ENCODE measurements at places on chromosomes 3 and 15.
A peak's percentile ranks its signal among the peaks of the same experiment; 100 is the strongest.

DNA sequence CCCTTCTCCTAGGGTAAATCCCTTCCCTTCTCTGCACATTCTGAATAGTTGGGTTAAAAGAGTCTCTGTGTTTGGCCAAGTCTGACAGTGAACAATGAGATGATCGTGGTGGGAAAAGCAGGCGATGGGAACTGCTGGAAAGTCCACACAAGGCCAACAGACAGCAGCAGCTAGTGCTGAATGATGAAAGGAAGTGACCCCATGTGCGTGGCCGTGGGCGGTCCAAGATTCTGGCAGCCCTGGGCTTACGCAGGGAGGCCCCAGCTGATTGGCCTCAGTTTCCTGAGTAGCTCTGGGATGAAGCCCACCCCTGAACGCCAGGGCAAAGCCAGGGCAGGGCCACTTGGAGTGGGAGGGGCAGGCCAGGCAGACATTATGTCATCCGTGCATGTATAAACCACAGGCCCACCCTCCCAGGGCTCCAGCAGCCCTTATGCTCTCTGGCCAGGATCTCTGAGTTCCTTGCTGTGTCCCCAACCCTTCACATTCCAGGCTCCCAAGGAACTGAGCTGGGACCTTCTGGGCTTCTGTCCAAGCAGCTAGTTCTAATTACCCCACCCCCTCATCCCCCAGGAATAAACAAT lies 57.8 kb downstream of the CDC25A start:
- DNase-seq = no peak

DNA sequence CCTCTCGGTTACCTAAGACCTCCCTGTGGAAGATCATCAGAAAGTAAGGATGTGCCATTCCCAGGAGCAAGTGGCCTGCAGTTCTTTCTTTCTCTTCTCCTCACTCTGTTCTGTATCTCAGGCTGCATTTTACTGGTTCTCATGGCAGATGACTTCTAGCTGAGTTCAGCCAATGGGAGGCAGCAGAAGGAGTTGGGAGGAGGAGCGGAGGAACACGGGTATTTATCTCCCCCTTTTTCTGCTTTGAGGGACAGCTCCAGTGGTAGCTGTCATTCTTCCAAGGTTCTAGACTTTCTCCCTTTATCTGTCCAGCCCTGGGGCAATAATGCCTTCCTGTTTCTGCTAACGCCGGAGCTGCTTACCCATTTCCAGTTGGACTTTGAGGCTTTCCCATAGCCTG lies 339.9 kb downstream of the NR2F2 start:
- no peak for DNase-seq

GRCh38 chr15:57624730-57625129 lies 33.0 kb downstream of the MYZAP start:
- DNase-seq = no peak

GRCh38 chr15:94700211-94700610 lies 468.9 kb downstream of the MCTP2 start:
- no peak for DNase-seq

DNA sequence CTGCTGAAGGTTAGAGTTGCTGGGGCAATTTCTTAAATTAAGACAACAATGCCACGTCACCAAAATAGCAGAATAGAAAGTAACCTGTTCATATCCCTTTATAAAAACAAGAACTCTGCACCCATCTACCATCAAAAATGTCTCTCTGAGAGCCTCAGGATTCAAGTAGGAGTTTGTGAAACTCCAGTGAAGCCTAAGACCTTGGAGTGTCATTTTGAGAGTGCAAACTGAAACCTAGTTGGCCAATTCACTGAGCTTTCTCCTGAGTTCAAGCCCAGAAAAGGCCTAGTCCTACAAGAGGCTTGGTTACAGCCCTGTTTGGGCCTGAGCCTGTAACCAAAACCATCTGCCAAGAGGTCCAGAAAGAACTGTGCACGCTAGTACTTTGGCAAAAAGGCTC lies 335.1 kb downstream of the EFHB start:
- DNase-seq = no peak

DNA sequence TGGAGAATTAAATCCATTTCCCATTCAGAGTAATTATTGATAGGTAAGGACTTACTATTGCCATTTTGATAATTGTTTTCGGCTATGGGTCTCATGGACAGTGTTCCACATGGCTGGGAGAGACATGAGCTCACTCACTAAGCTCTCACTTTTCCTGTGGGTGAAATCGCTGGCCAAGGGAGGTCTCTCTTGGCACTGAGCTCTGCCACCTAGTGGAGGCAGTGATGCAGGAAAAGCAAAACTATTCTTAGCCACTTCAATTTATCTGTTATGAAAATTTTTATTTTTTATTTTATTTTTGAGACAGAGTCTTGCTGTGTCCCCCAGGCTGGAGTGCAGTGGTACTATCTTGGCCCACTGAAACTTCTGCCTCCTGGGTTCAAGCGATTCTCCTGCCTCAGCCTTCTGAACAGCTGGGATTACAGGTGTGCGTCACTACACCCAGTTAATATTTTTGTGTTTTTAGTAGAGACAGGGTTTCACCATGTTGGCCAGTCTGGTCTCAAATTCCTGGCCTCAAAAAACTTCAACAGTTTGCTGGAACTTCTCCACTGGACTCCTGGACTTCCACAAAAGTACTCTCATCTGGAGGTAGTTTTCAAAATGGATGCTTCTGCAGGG lies 4.7 kb upstream of the RNF13 start:
- peak; percentile 59 for DNase-seq

DNA sequence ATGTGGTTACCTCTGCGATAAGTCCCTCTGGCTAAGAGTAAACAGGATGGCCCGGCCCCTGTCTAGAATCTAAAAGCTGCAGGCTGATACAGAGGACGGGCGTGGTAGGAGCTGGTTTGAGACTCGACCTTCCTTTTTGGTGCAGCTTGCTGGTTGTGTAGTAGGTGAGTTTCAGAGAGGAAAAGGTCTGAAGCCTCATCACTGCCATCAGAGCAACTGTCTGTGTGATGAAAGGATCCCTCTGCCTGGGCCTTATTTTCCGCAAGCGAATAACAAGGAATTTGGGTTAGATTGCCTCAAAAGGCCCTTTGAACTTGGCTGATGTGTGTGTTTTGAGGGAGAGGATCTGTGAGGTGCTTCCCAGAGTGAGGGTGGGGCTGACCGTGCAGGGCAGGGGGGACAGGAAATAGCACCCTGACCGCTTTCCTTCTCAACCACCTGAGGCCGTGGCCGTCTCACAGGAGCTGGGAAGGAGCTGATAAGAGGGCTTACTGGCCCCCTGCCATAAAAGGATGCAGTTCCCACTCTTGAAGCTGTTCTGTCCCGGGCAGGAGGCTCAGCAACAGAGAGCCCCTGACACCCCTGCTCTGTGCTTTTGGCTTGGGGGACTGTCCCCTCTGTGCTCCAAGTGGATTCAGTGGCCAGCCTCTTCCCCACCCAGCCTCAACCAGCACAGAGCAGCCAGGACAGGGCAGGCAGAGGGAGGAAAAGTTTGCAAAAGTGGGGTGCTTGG lies 45.6 kb upstream of the TFRC start:
- peak; percentile 65 for DNase-seq

DNA sequence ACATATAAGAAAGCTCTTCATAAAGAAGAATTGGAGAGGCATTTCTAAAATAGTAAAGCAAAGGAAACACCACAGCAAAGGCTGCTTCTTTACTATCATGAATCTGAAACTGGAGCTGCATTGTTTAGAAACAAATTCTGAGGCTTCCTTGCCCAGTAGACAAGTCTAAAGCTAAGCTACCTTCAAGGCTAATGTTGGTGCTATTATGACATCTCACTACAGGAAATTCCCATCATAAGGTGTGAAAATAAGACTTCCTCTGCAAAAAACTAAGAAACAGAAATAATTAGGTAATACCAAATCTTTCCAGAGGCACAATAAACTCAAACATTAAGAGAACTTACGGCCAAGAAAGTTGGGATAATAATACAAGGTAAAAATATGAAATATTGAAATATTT lies 89.9 kb upstream of the P3H2 start:
- no peak for DNase-seq

GRCh38 chr3:53334742-53335141 lies 12.6 kb downstream of the DCP1A start:
- no peak for DNase-seq

DNA sequence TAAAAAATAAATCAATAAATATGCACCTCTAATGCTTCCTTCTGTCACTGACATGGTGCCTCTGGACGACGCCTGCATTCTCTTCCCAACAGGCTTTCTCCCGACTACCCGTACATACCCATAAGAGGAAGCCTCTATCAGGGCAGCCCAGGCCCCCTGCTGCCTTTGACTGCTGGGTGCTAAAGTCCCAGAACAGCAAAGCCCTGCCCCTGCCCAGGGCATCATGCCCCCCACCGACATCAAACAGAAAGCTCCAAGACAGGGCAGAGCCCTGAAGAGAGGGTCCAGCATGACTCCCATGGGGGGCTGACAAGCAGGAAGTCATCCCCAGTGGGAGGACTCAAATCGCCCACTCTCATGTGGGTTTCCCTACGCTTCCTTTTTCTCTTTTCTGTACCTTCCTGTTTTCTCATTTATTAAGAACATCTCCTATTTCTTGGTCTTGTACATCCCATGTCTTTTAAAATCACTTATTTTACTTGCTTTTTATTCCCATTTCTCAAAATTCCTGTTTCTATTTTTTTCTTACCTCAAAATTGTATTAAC lies 23.4 kb downstream of the XPC start:
- no peak for DNase-seq

- DNase-seq = no peak
Measured at GRCh38 chr15:44641651-44642050, 21.8 kb downstream of the SPG11 start.

DNA sequence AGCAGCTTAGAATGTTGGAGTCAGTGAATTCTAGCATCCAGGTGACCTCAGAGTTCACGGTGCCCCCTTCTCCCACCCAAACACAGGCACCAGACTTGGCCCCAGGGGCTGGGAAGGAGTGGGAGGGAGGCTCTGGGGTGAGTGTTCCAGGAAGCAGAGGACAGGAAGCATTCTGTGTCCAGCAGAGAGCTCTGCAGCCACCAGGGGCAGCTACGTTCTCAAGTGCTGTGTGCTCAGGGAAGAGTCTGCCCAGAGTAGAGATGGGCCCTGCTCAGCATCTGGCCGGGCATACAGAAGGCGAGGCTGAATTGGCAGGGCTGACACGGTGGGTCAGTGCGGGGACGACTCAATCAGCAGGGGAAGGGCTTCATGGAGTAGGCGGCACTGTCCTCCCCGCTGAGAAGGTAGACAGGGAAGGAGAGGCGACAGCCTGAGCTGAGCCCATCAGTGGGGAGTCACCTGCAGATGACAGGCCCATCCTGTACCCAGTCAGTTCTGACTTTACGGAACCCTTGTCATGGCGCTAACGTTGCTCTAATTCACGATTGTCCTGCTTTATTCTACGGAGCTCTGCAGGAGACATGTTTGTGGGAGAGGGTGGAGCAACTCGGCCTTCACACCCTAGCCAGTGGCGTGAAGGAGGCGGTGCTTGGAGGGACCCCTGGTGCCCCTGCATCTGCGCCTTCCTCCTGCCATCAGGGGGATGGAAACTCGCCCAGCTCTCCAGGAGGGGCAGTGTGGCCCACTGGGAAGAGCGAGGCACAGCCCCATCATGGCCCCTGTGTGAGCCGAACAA lies 82.2 kb downstream of the C3orf70 start:
- DNase-seq = no peak

- DNase-seq = no peak
Measured at GRCh38 chr3:40078590-40078989, 230.9 kb upstream of the EIF1B start.

GRCh38 chr15:89051875-89052274 lies 36.4 kb upstream of the ABHD2 start:
- DNase-seq = no peak

DNA sequence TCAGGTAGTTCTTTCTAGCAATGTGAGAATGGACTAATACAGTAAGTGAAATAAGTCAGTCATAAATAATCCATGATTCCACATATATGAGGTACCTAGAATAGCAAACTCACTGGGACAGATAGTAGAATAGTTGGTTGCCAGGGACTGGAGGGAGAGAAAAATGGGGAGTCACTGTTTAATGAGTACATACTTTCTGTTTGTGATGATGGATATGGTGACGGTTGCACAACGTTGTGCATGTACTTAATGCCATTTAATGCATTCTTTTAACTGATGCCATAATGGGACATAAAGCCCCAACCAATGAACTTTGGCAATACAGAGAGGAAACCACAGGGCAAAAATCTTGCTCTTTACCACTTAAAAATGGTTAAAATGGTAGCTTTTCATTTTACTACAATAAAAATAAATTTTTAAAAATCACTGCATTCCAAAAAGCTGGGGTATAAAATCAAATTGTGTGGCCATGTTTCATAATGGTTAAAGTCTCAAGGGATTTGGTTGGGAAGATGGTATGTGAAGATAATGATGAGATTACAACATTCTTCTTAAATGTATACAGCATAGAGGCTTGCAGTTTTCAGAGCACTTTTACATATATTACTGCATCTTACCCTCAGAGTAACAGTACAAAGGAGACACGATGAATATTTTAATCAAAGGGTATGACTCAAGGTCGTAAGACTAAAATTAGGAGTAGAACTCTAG lies 45.2 kb downstream of the ADAM10 start:
- DNase-seq = no peak

Data from activated CD4-positive, alpha-beta memory T cell treated with anti-CD3 and anti-CD28 coated beads, Interleukin-2, amount 10 ng/mL, durations not matched to agents 7 days and 5 days (primary cell).